ENCODE measurements at places on chromosomes 11 and 22.

DNA sequence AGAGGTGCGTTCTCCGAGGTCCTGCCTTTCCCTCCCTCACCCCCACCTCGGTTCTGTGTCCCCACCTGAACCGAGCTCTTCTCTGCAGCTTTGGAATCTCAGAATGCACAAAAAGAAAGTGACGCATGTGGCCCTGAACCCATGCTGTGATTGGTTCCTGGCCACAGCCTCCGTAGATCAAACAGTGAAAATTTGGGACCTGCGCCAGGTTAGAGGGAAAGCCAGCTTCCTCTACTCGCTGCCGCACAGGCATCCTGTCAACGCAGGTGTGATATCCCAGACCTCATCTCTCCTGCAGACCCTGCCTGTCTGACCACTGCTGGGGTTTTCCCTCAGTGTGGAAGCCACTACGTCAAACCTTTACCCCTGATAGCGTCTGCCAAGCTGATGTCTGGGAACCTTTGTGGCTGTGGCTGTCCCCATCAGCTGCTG lies 13.9 kb downstream of the ACP2 start:
- no peak for DNase-seq

- peak; percentile 92 for DNase-seq
Measured at GRCh38 chr11:46296528-46297448, 19.3 kb downstream of the CREB3L1 start.

GRCh38 chr11:60942219-60942618 lies 9.8 kb downstream of the SLC15A3 start:
- no peak for DNase-seq

DNA sequence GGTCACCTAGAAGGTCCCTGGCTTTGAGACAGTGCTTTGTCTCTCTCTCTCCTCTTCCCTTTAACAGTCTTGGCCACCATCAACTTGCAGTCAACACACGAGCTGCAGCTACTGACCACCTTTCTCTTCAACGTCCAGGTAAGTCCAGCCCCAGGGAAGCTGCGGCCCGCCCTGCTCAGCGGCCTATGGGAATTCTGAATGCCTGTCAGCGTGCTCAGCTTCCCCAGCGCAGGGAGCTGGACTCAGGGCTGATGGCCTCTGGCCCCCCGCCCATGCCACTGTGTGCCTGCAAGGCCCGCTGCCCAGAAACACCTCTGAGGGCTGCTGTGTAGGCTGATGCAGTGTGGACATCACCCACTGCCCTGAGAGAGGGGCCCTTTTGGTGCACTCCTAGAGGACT lies 32.5 kb downstream of the GLB1L2 start:
- DNase-seq: no peak

DNA sequence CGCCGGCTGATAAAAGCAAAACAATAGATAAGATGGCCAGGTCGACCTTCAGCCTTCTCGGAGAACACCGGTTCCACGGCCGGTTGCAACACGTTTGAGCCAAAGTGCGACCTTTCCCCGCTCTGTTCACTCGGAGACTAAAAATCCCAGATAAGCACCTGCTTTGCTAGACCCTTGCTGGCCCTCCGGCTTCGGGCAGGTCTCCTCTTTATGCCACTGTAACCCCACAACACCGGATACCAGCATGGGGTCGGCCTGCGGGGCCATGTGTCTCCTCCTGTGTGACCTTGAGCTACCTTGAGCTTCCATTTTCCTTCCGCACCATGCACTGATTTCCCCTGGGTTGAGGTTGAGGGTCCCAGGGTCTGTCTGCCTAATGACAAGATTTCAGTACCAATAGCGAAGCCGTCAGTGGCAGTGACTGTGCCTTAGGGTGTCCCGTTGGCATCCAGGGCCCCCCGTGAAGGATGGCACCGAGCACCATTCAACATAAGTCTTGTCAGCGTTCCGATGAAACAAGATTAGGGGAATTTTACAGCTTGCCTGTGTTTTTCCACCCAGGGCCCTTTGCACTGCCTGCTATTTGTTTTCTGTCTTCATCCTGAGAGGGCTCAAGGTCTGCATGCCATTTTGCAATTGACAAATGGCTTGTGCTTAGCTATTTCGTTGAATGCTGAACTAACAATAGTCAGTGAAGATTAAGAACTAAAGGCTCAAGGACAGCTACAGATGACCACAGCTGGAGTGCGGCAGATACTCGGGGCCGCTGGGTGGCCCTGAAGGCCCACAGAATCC lies 118.6 kb downstream of the KCNQ1 start:
- DNase-seq: no peak

- no peak for DNase-seq
Measured at GRCh38 chr11:95134491-95134890, 44.8 kb downstream of the ENDOD1 start.

- DNase-seq: no peak
Measured at GRCh38 chr11:96001037-96001436, 77.1 kb upstream of the MTMR2 start.

DNA sequence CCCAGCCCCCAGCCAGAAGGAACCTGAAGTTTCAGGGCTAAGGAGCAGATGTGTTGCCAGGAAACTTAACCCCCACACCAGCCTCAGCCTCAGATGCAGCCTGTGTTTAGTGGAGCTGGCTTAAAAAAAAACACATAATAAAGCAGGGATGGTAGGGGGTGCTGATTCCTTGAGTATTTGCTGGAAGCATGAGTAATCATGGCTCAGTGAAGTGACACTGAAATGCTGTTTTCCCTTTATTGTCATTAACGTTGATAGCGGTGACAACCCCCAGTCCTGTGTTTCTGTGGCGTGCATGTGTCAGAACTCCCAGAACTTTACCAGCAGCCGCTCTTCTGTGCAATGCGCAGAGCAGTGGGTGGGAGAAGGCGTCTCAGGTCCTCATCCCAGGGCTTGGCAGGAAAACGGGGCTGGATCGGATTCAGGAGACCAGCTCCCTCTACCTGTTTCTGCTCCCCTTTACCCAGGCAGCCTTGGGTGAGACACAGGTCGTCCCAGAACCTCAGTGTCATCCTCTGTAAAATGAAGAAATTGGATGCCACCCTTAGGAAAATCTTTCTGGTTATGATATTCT lies 1282.1 kb downstream of the TBC1D22A start:
- DNase-seq: no peak

DNA sequence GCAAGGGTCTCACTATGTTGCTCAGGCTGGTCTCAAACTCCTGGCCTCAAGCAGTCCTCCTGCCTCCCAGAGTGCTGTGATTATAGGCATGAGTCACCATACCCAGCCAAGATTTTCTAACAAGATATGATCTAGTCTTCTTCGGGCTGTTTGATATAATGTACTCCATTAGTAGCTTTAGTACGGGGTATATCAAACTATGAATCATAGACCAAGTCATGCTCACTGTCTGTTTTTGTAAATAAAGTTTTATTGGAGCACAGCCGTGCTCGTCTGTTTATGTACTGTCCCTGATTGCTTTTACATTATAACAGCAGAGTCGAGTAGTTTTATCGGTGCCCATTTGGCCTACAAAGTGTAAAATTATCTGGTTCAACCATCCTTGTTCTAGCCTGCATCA lies 43.9 kb upstream of the GRIK4 start:
- no peak for DNase-seq

- no peak for DNase-seq
Measured at GRCh38 chr11:129846508-129847335, 31.1 kb downstream of the TMEM45B start.

- DNase-seq: no peak
Measured at GRCh38 chr11:28169816-28170215, 61.6 kb downstream of the METTL15 start.

DNA sequence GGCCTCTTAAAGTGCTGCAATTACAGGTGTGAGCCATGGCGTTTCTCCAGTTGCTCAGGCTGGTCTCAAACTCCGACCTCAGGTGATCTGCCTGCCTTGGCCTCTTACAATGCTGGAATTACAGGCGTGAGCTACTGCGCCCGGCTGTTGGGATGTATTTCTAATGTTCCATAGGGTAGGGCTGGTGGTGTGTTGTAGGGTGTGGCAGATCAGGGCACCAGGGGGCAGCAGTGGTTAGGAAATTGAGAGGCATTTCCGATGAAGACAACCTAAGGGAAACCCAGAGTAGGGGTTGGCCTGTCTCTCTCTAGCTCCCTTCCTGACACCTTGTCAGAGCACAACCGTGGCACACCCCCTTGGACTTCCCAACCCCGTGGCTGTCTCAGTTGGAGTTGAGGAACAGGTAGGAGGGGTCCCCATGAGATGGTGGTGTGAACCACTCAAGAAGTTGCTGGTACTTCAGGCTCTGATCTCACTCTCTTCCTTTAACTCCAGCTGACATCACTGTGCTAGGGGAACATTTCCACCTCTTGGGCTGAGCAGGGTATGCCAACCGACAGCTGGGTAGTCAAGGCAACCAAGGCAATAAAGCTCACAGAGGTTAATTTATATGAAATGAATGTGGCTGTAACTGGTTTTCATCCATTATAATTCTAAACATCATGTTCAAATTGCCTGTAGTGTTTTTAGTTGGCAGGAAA lies 33.0 kb downstream of the YWHAH start:
- DNase-seq: peak; percentile 68

- DNase-seq: no peak
Measured at GRCh38 chr11:16787035-16787742, 48.7 kb downstream of the C11orf58 start.

GRCh38 chr22:43136255-43136654 lies 6.9 kb downstream of the MCAT start:
- DNase-seq: no peak

DNA sequence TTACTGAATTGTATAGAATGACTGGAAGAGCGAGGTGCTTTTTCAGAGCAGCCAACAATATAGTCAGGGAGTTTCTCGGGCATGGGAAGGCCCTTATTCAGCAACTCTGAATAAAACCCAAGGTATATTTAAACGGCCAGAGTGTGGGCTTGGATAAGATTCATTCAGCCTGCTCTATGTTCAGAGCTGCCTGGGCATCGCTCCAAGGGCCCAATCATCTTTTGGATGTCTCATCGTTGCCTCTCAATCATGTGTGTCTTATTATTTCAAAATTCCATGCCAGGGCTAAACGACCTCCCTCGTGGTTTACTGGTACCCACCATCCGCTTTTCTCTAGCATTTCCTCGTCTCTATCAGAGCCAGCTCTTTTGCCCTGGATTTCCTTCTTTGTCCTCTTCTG lies 19.5 kb upstream of the NTM start:
- DNase-seq: no peak

GRCh38 chr11:28228196-28228895 lies 120.2 kb downstream of the METTL15 start:
- DNase-seq: no peak

- no peak for DNase-seq
Measured at GRCh38 chr11:46712874-46713576, 6.0 kb upstream of the F2 start.

GRCh38 chr11:42913731-42914130 lies 398.1 kb upstream of the API5 start:
- DNase-seq: no peak

DNA sequence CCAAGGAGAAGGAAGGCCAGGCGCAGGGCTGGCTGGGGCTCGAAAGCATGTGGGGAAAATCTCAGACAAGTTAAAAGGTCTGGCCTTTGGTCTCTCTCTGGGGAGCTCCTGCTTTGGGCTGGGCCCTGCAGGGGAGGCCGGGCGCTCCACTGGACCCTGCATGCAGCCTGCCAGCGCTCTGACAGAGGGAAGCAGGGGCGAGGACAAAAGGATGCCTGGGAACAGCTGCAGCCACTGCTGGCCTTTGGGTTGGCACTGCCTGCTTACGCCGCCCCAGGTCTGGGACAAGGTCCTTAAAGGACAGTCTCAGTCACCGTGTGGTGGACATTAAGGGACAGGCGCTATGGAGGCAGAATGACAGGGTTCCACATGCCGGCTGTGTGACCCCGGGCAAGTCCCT lies 56.4 kb upstream of the TTLL12 start:
- DNase-seq: no peak

DNA sequence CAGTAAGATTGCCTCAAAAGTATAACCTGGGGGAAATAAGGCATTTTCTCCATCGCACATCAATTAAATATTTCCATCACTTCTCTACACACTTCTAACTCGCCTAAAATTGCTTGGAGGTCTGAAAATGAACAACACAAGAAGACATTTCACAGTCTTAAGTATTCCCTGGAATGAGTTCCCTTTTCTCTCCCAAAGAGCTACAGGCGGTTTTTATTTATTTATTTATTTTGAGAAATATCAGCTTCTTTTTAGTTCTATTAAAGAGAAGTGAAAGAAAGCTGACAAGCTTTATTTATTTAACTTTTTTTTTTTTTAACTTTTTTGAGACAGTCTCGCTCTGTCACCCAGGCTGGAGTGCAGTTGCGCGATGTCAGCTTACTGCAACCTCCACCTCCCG lies 11.5 kb upstream of the PARVB start:
- no peak for DNase-seq

GRCh38 chr22:22710719-22711531 lies 66.5 kb downstream of the GGTLC2 start:
- DNase-seq: no peak

GRCh38 chr22:49350441-49351121 lies 477.1 kb downstream of the BRD1 start:
- DNase-seq: no peak

GRCh38 chr11:60159868-60160267 lies 23.0 kb downstream of the MS4A6A start:
- DNase-seq: no peak

- DNase-seq: no peak
Measured at GRCh38 chr11:126701520-126701897, 299.1 kb downstream of the KIRREL3 start.

DNA sequence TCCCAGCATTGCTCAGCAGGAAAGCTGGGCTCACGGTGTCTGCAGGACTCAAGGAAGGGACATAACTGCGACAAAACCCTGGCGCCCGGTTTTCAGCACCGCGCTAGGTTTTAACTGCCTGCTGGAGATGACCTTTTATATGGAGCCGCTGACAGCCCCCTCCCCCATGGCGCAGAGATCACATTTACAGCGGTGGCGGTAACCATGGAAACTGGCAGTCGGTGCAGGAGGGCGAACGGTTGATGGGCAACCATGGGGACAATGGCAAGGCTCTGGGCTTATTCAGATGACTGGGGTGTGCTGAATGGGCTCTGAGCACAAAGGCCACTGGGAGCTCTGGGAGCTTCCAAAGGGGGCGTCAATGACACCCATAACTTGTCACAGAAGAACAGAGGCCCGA lies 37.2 kb downstream of the CELSR1 start:
- DNase-seq: peak; percentile 82

DNA sequence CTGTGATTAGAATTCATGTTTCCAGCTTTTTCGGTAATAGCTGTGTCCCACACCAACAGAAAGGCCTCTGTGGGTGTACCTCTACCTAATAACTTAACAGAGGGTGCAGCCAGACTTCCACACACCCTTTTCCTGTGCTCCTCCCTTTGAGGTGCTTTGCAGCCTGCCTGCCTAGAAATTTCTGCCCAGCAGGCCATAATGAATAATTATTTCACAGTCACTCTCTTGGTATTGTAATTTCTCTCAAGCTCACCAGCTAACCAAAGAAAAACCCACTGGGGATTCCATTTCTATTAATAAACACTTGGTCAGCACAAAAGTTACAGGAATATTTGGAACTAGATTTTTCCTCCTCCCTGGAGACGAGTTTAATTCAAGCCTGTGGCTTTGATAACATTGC lies 13.3 kb downstream of the WT1 start:
- DNase-seq: no peak

Measured in iPS DF 19.7 (cell line).